ENCODE measurements at places on chromosomes 5 and 9.

GRCh38 chr5:60196385-60197113, 303.0 kb upstream of the PDE4D start:
- DNase-seq: no peak

GRCh38 chr5:149298842-149299404, 27.3 kb downstream of the AFAP1L1 start:
- no peak for DNase-seq

GRCh38 chr5:73443829-73444498, 4.6 kb downstream of the FOXD1 start:
- DNase-seq: no peak

DNA sequence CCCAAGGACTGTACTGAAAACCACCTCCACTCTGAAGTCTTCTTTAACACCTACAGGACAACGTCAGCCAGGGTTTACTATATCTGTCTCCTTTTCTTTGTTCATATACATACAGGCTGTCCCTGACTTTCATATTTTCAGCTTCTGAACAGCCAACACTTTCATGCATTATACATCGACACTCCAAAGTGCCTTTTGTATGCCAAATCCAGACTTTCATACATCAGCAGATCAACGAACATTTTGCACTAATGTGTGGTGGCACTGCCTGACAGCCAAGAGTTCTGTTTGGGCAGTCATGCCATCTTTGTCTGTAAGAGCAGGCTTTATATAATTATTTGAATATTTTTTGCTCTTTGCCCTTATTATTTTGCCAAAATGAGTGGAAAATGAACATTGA, 487.4 kb downstream of the CETN3 start:
- no peak for DNase-seq

DNA sequence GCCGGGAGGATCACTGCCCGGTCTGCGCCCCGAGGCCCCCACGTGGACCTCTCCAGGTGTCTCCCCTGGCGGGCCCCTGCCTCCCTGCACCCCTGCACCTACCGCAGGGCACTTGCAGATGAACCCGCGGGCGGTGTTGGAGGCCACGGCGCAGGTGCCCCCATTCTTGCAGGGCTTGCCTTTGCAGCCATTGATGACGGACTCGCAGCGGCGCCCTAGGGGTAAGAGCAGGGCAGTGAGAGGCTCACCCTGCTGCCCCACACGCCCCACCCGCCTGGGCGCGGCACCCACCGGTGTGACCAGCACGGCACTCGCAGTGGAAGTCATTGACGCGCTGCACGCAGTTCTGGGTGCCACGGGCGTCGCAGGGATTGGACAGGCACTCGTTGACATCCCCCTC, 23.6 kb upstream of the SEC16A start:
- no peak for DNase-seq

DNA sequence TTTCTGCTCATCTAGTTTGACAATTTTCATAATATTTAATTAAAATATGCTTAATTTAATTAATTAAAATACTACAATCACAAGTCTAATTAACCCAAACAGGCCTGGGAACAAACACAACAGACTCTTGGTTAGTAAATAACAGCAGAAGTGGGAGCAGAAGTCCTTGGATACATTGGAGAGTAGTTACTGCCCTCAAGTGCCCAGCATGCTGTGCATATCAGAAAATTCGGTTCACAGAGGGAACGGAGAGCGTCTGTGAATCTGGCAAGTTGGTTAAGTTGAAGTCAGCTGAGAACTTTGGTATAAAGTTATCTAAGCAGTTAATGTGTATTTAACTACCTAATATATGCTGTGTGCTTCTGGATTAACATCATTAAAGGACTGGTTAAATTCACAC, 87.0 kb upstream of the ATG10 start:
- no peak for DNase-seq

DNA sequence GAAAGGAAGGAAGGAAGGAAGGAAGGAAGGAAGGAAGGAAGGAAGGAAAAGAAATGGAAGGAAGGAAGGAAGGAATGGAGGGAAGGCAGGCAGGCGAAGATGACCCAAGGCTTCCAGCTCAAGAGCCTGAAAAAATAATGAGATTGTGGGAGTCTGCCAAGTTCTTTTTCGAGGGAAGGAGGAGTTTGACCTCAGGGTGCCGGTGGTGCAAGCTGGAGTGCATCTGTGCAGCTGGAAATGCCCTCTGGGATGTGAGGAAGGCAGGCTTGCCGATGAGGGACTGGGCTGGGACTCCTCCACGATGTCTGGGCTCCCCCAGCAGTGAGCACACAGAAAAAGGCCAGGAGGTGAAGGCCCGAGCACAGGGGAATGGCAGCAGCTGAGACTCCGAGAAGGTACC, 154.9 kb upstream of the DAPK1 start:
- no peak for DNase-seq

GRCh38 chr5:175599210-175599609, 58.7 kb upstream of the HRH2 start:
- DNase-seq: no peak

- DNase-seq: no peak
These were observed 318.3 kb downstream of the MLLT3 start for GRCh38 chr9:20303996-20304395.

- DNase-seq: no peak
These were observed 63.0 kb downstream of the ADAMTS12 start for GRCh38 chr5:33828626-33829308.

DNA sequence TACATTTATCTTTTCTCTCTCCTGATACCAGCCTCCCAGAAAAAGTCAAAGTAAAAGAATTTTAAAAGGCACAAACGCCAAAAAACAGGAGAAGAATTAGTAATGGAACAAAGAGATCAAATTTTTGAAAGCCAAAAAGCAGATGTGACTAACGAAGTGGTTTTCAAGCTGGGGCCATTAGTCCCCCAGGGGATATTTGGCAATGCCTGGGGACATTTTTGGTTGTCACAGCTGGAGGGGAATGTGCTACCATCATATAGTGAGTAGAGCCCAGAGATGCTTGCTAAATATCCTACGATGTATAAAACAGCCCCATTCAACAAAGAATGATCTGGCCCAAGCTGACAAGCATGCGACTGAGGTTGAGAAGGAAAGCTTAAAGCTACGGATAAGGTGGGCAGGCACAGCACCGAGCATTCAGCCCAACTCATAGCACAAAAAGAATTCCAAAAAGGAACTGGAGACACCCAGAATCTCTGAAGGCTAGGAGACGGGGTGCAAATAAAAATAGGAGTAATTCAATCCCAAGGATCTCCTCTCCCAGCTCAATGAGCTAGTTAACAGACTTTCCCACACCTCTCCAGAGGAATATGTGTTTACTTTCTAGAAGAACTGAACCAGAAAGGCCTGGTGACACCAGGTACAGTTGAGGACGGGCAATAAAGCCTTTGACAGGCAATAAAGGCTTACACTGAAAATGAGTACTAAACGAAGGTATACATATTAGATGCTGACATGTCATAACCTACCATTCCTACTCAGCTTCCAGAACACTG, 269.0 kb downstream of the DENND1A start:
- DNase-seq: no peak

GRCh38 chr5:126106029-126106428, 317.2 kb upstream of the GRAMD2B start:
- no peak for DNase-seq

DNA sequence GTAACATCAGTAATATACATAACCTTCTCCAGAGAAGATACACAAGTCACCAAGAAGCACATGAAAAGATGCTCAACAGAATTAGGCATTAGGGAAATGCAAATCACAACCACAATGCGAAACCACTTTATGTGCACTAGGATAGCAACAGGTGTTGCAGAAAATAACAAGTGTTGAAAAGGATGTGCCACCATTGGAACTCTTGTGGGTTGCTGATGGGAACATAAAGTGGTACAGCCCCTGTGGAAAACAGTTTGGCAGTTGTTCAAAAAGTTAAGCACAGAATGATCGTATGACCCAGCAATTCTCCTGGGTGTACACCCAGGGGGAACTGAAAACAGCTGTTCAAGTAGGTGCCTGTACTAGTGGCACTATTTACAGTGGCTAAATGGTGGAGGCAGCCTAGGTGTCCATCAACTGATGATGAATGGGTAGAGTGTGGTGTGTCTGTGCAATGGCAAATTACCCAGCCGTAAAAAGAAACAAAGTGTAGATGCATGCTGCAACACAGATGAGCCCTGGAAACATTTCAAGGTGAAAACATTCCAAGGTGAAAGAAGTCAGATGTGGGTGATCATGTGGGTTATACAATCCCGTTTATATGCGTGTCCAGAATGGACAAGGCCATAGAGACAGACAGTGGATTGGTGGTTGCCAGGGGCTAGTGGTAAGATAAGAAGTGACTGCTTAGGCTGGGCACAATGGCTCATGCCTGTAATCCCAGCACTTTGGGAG, 27.2 kb downstream of the CCDC69 start:
- no peak for DNase-seq

GRCh38 chr5:157279605-157280239, 13.8 kb downstream of the CYFIP2 start:
- no peak for DNase-seq

DNA sequence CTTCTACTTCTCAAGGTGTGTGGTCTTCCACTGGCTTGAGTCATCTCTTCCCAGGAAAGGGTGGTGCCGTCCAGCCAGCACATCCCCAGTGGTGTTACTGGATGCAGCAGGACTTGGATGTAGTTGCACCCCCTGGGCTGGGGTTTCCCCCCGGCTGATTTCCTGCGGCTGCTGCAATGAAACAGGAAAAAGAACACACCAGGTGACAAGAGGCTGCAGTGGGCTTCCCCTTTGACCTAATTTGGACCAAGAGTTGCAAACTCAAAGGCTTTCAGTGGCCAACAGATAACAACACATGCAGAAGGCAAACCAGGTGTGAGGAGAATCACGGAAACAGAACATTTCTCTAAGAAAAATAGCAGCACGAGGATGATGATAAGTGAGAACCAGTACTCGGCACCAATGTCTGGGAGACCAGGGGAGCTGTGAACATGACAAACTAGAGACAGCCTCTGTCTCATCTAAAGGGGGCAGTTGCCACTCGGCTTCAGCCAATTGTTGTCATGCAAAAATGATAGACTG, 83.7 kb downstream of the PDE6A start:
- peak; percentile 13 for DNase-seq

- no peak for DNase-seq
These were observed 61.0 kb upstream of the BASP1 start for GRCh38 chr5:17156463-17156862.

DNA sequence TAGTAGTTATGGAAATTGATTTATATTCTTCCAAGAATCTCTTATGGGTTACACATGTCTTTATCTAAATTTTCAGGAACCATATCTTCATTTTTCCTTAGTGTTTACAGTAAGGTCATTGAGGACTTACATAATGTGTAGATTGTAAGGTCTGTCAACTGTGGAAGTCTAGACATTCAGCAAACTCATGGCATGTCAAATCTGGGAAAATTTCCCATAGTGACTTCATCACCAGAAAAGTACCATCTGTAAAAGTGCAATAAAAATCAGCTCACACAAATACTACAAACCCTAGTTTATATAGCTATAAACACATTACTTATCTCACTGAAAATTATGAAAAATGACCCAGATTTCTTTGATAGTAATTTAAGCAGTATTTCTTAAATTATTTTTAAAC, 419.4 kb downstream of the MTRR start:
- DNase-seq: no peak

DNA sequence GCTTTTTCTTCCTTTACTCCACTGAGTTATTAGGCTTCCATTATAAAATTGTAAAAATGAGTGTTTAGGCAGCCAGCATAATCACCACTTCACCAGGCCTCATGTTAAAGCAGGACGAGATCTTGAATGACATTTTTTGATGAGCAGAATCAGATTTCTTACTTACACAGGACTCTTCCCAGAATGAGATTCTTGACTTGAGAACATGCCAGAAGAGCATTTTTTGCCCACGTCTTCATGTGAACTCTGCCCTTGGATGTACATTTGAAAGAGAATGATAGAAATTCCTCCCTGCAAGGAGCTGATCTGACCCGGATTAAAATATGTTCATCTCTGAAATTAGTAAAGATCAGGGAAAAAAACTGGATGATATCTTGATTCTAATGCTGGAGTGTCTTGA, 212.1 kb upstream of the ADRA1B start:
- DNase-seq: no peak

DNA sequence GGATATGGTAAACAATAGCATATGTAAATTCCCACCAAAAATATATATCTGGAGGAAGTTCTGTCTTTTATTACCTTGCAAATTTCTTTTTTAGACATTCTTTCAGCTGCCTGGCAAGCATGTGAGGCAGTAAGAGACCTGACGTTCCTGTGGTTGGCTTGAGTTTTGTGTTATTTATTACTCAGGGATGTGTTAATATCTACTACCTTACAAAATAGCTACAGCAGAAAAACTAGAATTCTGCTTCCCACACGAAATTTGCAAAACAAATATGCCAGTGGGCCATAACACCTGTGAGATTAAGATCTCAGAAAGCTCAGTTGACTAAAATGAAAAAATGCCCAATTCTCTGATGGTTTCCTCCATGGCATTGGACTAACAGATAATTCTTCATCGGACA, 274.2 kb downstream of the TMEM167A start:
- DNase-seq: no peak

- no peak for DNase-seq
These were observed 9.8 kb upstream of the ERAP1 start for GRCh38 chr5:96817506-96817905.

GRCh38 chr5:43680286-43680685, 77.3 kb downstream of the NNT start:
- DNase-seq: no peak

GRCh38 chr9:13274886-13275641, 4.4 kb downstream of the MPDZ start:
- no peak for DNase-seq

DNA sequence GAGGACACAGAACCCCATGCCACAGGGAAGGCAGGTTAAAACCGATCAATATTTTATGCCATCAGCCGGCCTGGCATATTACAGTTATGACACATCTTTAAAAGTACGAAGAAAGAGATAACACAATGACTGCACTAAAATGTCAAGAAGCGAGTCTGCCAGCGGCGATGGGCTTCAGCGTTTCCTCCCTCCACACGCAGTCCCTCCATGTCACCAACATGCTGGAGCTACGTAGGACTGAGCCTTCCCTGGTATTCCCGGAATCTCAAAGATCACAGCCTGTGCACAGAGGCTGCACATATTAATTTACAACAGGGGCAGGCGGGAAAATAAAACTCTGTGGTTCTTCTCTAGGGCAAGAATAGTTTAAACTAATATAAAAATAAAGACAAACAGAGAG, 257.7 kb downstream of the IRX1 start:
- no peak for DNase-seq

GRCh38 chr5:74978345-74978744, 74.0 kb downstream of the GCNT4 start:
- no peak for DNase-seq
